ENCODE measurements at places on chromosomes 13 and 19.

- DNase-seq, result no peak
Observed at GRCh38 chr13:62919491-62919890, 1503.8 kb upstream of the PCDH20 start.

- no peak for DNase-seq
Observed at GRCh38 chr19:31818798-31819105, 469.5 kb upstream of the TSHZ3 start.

GRCh38 chr19:6478815-6479214 lies 2.8 kb downstream of the DENND1C start:
- no peak for DNase-seq

- no peak for DNase-seq
Observed at GRCh38 chr19:16217716-16218451, 20.2 kb downstream of the AP1M1 start.

GRCh38 chr19:39497996-39498797 lies 550 bp upstream of the DLL3 start:
- no peak for DNase-seq

DNA sequence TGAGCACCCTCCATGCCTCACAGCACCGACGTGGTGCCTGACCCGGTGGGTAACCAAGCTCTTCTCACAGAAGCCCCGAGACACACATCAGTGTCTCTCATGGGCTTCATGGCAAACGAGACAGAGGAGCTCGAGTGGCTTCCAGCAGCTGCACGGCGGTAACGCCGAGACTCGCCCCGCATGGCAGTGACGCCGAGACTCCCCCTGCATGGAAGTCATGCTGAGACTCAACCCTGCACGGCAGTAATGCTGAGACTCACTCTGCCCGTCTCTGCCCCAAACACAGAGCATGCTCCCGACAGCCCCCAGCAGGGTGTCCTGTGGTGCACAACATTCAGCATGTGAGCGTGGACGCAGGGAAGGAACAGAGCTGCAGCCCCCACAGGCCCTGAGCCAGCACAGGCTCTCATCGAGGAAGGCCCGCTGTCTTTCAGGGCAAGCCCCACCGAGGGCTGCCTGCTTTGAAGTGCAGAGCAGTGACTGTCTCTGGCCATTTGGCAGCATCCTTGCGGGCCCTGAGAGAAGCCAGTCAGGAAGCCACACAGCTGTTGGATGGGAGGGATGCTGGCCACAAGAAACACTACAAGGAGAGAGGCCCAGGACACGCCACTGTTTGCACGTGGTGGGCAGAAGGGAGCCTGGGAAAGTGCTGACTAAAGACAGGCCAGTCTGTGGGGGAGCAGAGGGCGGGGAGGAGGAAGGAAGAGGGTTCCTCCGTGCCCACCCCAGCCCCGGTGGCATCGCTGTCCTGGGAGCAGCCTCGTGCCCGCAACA lies 9.5 kb downstream of the GAS6 start:
- DNase-seq, result no peak

DNA sequence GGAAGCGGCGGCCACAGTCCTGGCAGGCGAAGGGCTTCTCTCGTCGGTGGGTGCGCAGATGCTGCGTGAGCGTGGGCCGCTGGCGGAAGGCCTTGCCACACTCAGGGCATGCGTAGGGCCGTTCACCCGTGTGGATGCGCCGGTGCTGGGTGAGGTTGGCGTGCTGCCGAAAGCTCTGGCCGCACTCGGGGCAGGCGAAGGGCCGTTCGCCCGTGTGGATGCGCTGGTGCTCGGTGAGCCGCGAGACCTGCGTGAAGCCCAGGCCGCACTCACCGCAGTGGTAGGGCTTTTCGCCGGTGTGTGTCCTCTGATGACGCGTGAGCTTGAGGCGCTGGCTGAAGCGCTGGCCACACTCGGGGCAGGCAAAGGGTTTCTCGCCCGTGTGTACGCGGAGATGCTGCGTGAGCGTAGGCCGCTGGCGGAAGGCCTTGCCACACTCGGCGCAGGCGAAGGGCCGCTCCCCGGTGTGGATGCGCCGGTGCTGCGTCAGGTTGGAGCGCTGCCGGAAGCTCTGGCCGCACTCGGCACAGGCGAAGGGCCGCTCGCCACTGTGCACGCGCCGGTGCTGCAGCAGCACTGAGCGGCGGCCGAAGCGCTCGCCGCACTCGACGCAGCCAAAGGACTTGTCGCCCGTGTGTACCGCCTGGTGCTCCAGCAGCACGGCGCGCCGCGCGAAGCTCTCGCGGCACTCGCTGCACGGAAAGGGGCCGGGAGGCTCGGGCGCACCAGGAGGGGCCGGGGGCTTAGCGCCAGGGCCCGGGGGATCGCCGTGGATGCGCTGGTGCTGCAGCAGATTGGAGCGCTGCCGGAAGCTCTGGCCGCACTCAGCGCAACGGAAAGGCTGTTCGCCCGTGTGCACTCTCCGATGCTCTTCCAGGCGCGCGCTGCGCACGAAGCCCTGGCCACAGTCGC lies 4.0 kb upstream of the UBE2M start:
- DNase-seq, result no peak
